Stimulated activated naive CD4-positive, alpha-beta T cell treated with Interleukin-2 at 50 U/mL for 16 hours (primary cell): ENCODE measurements at places on chromosomes 11 and 22.

- no peak for DNase-seq
These were observed 612 bp downstream of the GTSE1 start for GRCh38 chr22:46297151-46297812.

DNA sequence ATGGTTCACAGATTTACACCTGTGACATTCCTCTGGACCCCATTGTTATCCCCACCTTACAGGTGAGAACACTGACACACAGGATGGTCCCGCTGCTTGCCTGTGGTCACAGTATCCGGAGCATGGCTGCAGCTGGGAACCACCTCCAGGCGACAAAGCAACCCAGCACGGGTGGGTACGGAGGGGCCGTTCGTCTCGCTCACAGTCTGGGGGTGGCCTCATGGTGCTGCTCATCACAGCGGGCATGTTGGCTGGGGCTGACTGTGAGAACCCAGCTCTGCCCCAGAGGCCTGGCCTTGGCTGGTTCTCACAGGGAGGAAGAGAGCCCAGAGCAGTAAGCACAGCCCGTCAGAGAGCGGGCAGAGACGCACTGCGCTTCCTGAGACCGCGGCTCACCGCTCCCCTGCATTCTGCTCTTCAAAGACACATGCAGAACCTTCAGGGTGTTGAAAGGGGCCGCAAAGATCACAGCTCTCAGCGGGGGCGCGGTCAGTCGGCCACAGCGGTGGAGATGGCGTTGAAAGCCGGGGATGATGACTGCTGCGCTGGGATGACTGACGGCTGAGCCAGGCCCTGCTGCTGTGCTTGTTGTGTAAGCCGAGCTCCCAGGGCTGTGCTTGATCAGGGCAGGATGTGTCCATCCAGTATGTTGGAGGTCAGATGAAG is 423.0 kb downstream of the BRD1 start:
- DNase-seq: no peak

DNA sequence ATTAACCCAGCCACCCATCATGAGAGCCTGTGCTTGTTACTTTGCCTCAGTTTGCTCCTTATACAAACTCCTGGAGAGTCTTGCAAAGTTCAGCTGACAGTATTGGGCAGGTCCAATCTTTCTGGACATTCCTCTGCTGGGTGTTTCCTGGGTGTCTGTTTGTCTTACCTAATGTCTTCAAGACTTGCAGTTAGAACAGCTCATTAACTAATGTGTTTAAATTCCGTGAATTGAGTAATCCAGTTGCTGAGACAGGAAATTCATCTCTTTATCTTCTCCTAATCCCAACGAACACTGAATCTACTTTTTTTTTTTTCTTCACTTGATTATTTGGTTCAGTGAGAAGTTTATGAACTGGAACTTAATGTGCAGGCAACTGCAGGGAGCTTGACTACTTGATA is 20.6 kb downstream of the BCO2 start:
- DNase-seq: no peak

GRCh38 chr22:32539631-32540421 is 65.2 kb downstream of the FBXO7 start:
- no peak for DNase-seq

DNA sequence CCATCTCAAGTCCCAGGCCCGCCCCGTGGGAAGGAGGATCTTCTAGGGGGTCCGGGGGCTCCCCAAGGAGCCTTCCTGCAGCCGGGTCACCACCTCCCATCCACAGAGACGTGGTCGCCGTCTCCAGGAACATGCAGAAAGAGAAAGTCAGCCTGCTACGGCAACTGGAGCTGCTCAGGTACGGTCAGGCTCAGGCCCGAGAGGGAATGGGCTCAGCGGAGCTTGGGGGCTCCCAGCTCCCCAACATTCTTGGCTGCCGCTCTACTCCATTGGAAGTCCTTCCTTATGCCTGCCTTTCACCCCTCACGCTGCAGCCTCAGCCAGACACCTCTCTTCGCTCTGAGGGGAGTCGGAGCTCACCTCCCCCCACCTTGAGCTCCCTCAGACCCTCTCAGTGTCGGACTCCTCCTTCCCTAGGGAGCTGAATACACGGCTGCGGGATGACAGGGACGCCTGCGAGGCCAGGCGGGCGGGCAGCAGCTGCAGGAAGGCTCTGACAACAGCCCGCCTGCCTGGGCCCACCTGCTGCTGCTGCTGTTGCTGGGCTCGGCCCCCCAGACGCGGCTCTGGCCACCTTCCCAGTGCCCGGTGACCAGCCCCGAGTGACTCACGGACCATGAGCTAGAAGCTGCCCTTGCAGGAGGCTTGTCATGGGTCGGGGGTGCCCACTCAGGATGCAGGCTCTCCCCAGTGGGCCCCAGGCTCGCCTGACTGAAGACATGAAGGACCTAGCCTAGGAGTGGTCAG is 1.5 kb upstream of the CD151 start:
- no peak for DNase-seq

- no peak for DNase-seq
These were observed 3911.2 kb upstream of the OR11H1 start for GRCh38 chr22:11616811-11617210.

DNA sequence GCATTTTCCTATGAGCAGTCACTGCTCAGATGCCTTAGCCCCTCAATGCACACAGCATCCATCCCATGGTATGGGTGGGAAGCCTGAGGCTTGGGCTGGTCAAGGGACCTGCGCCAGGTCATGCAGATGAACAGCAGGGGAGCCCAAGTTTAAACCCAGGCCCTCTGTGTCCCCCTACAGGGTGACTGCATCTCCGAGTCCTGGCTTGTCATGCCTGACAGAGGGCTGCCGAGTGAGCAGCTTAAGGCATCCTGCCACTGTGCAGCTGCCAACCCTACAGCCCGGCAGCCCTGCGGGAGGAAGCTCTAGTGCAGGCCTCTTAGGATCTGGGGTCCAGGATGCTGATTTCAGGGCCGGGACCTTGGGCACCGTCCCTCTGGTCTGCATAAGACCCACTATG is 10.0 kb downstream of the IL2RB start:
- no peak for DNase-seq

GRCh38 chr11:130379276-130379675 is 49.1 kb downstream of the ADAMTS8 start:
- DNase-seq: no peak

GRCh38 chr11:75330291-75330690 is 21.2 kb downstream of the ARRB1 start:
- no peak for DNase-seq

GRCh38 chr11:33542921-33543320 is 157.7 kb downstream of the C11orf91 start:
- no peak for DNase-seq

DNA sequence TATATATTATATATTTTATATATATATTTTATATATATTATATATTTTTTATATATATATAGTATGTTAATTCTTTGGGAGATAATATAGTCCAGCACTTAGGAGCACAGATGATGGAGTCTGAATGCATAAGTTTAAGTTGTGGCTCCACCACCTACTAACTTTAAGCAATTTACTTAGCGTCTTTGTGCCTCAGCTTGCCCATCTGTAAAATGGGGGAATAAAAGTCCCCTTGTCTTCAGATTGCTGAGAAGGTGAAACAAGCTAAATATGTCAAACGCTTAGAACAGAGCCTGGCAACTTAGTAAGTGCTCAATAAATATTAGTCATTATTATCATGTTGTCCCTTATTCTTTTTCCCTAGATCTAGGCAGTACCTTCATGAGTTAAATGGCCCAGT is 27.5 kb downstream of the DSCAML1 start:
- no peak for DNase-seq

GRCh38 chr22:49986325-49986724 is 25.8 kb downstream of the PIM3 start:
- no peak for DNase-seq

DNA sequence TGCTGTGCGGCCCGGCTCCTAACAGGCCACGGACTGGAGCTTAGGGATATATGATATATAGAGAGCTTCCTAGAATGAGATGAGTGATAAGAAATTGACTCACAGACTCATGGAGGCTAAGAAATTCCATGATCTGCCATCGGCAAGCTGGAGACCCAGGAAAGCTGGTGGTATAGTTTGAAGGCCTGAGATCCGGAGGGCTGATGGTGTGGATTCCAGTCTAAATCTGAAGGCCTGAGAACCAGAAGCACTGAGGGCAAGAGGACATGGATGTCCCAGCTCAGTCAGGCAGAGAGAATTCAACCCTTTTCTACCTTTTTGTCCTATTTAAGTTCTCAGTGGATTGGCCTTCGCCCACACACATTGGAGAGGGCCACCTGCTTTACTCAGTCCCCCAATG is 564.8 kb downstream of the TBC1D22A start:
- DNase-seq: no peak

GRCh38 chr11:1060852-1061616 is 13.6 kb upstream of the MUC2 start:
- no peak for DNase-seq

GRCh38 chr11:36311926-36312595 is 16.0 kb downstream of the PRR5L start:
- no peak for DNase-seq

- no peak for DNase-seq
These were observed 8.7 kb upstream of the PIWIL4 start for GRCh38 chr11:94558468-94558867.

DNA sequence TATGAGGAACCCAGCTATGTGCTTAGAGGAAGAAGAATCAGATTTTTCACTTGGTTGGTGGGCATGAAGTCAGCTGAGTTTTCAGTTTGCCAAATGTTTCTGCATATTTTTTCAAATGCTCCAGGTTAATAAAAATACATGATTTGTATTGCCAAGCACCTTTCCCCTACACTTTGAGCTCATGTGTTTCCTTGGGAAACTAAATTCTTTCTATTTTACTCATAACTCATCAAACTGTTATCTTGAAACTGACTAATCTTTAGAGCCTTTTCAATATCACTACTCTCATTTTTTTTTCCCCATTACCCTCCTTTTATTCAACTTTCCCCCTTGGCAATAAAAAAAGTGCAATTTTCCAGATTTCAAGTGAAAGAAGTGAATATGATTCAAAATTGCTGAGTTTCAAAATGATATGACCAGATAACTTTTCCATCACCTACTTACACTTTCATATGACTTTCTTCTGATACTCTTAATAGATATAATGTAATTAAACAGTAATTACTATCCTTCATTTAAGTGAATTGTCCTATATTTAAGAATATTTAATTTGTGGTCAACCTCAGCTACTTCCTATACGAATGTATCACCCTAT is 91.9 kb upstream of the SOX6 start:
- no peak for DNase-seq
